CD4-positive, alpha-beta memory T cell (primary cell): ENCODE measurements at places on chromosomes 2 and 18.

DNA sequence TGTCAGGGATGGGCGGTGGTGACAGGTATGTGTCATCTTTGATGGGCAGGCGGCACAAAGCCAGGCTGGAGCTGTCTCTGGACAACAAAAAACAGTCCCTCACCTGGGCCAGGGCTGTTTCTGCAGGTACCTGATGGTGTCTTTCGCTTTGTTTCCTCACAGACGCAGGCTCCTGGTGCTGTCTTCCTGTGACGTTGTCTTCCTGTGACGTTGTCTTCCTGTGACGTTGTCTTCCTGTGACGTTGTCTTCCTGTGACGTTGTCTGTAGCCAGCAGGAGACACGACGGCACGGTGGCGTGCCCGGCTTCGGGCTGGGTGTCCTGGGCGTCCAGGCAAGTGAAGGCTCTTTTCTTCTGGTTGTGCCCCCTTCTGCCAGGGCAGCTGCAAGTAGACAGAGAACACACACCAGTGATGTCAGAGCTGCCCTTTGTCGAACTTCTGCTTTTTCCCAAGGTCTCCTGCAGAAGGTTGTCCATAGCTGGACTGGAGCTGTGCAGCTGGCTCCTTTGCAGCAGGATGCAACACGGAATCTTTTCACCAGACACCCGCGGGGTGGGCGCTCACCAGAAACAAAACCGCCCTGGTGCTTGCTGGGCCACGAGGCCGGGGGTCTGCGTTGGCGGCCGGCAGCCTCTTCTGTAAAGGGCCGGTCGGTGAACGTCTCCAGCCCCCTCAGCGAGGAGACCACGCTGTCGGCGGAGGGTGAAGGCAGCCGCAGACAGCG, 21.1 kb downstream of the GPR35 start:
- DNase-seq, result peak; percentile 64

DNA sequence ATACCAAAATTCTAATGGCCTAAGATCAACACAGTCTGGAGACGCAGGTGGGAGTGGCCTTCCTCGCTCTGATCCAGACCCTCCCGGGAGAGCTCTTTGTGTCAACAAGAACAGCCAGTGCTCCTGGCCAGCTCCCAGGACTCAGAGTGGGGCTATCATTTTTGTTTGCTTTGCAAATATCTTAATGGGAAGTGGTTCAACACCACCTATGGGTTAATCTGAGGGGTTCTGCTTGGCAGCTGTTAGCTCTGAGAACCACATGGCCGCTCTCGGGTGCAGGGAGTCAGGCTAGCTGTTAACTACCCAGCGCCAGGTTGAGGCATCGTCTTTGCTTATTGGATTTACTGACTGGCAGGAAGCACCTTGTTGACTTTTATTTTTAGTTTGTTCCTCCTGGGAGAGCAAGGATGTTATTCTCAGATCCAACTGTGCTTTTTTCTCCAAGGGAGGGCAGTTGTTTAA, 184.8 kb upstream of the SP5 start:
- no peak for DNase-seq

DNA sequence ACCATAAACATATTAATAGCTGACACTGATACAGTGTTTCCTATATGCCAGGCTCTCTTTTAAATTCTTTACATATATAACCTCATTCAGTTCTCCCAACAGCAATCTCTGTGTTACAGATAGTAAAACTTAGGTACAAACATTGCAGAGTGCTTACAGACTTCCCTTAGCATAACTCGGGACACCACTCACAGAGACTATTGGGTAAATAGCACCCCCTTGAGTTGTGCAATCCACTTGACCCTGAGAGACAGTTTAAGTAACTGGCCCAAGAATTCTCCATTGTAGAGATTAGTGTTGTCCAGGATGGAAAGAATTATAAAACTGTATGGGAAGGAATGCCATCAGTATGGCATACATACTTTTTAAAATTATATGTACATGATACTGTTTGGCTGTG, 110.1 kb downstream of the POLE4 start:
- DNase-seq, result no peak

- DNase-seq, result no peak
Measured at GRCh38 chr2:233461481-233461891, 105.1 kb downstream of the USP40 start.

DNA sequence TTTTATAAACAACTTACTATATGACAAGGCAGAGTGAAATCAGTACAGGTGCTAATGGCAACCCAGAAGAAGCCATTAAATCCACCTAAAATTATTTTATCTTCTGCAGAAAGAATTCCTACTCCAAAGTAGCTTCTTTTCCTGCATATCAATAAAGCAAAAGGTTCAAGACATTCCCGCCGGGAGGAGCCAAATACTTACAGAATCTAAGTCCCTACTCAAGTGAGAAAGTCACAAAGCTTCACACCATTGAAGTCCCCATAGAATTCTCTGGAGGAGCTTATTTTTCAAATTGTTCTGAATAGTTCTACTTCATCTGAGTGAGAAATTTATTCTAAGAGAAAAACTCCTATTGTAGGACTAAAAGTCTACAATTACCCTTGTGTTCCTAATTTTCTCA, 233.7 kb upstream of the HNRNPA3 start:
- no peak for DNase-seq

DNA sequence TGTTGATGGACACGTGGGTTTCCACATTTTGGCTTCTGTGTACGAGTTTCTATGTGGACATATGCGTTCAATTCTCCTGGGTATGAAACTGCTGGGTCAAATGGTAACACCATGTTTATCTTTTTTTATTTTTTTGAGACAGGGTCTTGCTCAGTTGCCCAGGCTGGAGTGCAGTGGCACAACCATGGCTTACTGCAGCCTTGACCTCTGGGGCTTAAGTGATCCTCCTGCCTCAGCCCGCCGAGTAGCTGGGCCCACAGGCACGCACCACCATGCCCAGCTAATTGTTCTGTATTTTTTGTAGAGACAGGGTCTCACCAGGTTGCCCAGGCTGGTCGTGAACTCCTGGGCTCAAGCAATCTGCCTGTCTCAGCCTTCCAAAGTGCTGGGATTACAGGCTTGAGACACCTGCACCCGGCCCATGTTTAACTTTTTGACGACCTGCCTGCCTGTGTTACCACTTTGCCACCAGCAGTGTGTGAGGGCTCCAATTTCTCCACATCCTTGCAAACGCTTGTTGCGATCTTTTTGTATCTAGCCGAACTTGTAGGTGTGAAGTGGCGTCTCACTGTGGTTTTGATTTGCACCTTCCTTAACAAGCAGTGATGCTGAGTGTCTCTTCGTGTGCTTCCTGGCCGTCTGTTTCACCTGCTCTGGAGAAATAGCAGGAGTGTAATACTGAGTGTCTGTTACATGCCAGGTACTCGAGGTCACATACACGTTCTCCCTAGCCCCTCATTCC, 6.9 kb downstream of the HSBP1L1 start:
- no peak for DNase-seq

GRCh38 chr2:124027182-124027581, 2.1 kb downstream of the CNTNAP5 start:
- DNase-seq, result no peak

DNA sequence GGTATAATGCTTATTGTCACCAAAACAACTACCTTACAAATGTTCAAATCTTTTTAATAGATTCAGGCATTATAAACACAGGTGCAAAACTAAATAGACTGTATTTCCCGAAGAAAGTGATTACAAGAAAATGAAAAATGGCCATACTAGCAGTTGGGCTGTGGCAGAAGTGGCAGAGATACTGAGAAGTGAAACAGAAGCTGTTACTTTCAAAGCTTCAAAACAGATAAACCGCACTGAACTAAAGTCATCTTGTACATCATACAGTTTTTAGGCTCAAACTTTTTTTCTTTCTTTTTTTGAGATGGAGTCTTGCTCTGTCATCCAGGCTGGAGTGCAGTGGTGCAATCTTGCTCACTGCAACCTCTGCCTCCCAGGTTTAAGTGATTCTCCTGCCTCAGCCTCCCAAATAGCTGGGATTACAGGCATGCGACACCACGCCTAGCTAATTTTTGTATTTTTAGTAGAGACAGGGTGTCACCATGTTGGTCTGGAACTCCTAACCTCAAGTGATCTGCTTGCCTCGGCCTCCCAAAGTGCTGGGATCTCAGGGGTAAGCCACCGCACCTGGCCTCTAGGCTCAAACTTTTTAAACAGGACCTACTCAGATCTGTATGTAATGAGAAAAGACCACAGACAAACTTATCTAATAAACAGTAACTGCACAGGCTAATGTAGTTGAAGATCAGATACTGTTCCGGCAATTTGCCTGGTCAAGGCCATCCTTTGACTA, 77.9 kb upstream of the SATB2 start:
- DNase-seq, result no peak

DNA sequence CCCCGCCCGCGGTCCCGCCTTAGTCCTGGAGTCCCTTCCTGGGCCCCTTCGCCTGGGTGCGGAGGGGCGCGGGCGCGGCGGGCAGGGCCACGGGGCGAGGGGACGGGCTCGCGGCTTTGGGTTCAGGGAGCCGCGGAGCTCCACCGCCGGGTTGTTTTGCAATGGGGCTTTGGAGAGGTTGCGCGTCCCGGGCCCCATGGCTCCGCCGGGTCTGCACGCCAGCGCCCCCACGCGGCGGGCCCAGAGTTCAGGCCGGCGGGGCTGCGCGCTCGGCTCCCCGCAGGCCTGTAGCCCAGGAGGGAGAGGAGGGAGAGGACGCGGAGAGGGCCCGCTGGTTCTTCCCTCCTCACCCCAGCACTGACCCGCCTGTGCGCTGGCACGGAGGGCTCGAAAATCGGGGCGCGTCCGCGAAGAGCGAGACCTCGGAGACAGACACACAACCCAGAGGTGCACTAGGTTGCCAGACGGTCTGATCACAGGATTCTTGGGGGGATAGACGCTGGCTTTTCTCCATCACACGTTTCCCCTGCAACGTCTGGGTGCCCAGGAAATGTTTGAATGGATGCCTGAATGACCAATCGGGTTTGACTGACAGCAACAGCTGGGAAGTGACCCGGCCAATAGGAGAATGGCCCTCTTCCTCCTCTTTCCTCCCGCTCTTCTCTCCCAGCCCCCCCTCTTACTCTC, 4.9 kb upstream of the SIX2 start:
- DNase-seq, result no peak

- DNase-seq, result no peak
Measured at GRCh38 chr18:28013066-28013465, 163.9 kb downstream of the CDH2 start.

DNA sequence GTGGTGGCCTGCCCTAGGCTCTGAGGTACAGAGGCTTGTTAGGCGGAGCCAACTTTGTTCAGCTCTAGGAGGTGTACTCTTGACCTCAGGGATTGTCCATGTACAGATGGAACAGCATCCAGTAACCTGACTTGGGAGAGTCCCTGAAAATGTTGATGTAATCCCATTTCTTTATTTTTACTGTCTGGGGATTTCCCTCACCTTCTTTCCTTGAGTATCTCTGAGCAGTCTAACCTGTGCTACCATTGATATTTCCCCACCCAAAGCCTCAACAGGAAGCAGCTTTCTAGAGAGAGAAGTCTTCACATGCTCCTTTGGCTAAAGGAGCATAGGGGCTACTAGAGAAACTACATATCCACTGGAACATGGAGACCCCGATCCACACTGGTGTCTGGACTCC, 10.4 kb downstream of the IL36A start:
- no peak for DNase-seq

DNA sequence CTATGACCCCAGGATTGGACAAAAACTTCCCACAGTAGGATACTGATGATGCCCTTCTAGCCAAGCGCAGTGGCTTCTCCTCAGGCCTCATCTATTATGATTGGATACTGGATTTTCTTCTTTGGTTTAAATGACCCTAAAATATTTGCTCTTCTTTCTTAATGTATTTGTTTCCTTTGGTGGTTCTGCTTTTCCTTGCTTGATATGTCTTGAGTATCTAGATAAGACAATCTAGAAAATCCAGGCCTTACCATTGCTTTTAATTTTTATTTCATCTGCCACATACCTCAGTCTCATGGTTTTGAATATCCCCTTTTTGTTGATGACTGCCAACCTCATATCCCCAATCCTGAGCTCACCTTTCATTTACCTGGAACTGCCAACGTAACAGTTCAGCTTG, 35.6 kb downstream of the OTOF start:
- DNase-seq, result no peak

DNA sequence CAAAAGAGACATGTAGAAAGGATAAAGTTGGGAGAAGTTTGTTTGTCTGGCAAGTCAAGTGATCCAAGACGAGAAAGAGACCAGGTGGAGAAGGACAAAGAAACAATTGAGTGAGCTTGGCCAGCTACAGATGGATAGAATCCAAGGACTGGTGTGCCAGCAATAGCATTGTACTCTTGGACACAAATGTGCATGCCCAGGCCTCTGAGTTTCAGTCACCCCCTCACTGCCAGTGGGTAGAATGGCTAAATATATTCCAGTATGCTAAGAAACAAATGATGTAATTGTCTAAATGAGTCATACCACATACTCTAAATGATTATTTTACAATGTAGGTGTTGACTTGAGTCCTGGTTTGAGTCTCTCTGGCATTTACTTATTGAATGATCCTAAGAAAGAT, 881.3 kb downstream of the LRRTM4 start:
- no peak for DNase-seq

- DNase-seq, result no peak
Measured at GRCh38 chr18:63301434-63301833, 18.1 kb downstream of the BCL2 start.

- no peak for DNase-seq
Measured at GRCh38 chr18:7457262-7457661, 109.9 kb upstream of the PTPRM start.

DNA sequence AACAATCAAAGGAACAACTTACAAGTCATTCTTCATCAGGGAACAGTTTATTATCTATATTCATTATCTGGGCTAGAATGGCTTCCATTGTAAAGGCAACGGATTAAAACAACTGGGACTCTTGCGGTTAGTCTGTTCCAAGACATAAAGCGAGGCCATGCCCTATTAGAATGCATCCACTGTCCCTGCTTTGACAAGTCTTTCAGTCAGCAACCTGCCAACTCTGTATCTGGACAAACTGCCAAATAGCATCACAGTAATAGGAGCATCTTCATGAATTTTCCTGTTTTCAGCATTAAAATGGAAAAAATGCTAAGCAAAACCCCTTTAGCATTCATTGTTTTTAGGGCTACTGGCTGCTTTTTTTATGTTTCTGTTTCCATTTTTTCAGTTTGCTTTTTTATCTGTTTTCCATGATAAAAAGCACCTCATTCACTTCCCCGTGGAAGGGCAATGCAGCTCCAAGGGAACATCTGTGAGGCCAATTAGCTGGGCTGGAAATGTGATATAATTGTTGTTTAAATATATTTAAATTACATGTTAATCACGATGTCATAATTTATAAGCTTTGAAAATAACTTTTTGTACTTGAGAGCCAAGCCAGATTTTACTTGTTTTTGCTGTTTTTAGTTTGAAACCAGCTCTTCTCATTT, 834.3 kb downstream of the CPS1 start:
- no peak for DNase-seq

GRCh38 chr2:187377340-187377739, 70.7 kb downstream of the CALCRL start:
- no peak for DNase-seq

GRCh38 chr18:21599585-21600525, 649 bp downstream of the ESCO1 start:
- no peak for DNase-seq

- no peak for DNase-seq
Measured at GRCh38 chr18:44710931-44711330, 30.2 kb downstream of the SETBP1 start.
